ENCODE measurements at places on chromosomes 5 and 9.

DNA sequence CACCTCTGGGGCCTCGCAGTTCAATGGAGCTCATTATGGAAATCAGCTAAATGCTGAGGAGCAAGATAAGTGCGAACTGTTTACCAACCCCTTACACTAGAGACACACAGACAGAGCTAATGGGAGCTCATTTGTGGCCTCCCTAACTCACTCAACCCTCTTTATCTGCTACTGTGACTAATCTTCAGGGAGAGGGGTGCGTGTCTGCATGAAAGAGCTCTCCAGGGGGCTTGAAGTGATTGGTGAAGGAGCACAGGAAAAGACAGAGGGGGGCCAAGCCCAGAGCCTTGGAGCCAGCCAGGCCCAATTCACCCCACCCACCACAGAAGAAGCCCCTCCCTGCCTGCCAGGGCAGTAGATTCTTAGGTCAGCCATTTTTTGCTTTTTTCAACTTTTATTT is 466.8 kb upstream of the BRINP1 start:
- no peak for DNase-seq

GRCh38 chr5:58156973-58157701 is 302.7 kb downstream of the PLK2 start:
- DNase-seq, result no peak

GRCh38 chr9:133367778-133368177 is 8.1 kb downstream of the SURF4 start:
- DNase-seq, result no peak

DNA sequence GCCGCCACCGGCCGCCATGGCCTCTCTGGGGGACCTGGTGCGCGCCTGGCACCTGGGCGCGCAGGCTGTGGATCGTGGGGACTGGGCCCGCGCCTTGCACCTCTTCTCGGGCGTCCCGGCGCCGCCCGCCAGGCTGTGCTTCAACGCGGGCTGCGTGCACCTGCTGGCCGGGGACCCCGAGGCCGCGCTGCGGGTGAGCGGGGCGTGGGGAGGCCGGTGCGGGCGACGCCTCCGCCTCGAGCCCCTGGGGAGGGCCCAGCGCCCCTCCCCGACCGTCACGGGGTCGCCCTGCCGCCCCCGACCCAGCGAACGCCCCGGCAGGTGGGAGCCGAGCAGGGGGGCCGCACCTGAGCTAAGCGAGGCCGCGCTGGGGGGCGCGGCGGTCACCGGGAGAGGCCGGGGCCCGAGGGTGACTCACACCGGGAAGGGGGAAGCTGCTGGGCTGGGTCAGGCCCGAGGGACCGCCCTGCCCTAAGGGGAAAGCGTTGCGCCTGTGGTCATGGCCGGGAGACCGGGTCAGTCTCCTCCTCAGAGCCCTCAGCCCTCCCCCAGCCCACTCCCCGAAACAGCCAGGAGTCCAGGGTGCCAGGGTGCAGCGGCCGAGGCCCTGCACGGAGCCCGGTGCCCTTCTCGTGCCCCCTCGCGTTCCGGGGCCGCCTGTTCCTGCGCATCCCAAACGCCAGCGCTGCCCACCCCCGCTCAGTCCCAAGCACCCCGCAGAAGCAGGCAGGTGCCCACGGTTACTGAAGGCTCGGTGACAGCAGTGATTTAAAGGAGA is 510 bp downstream of the NOXA1 start:
- no peak for DNase-seq

DNA sequence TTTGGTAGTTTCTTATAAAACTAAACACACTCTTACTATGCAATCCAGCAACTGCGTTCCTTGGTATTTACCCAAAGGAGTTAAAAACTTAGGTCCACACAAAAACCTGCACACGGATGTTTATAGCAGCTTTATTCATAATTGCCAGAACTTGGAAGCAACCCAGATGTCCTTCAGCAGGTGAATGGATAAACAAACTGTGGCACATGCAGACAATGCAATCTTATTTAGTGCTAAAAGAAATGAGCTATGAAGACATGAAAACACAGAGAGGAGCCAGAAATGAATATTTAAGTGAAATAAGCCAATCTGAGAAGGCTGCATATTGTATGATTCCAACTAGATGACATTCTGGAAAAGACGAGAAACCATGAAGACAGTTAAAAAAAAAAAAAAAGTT is 10.7 kb downstream of the WNK2 start:
- DNase-seq, result no peak

Measured in cortex of kidney (tissue), 1 donor.